Occipital lobe (tissue), 3 donors: ENCODE measurements at places on chromosomes 16 and 17. TPM values are rescaled to one million over a fixed set of nuclear protein-coding genes. Genes with fewer than 3 reads are reported as not detected.

GRCh38 chr17:19558946-19559345 is 25.3 kb downstream of the SLC47A1 start:
- no peak for DNase-seq

Gene MT1F
- 2.5 TPM for total RNA-seq

GRCh38 chr17:549177-550040 is 165.2 kb downstream of the VPS53 start:
- DNase-seq: no peak

DNA sequence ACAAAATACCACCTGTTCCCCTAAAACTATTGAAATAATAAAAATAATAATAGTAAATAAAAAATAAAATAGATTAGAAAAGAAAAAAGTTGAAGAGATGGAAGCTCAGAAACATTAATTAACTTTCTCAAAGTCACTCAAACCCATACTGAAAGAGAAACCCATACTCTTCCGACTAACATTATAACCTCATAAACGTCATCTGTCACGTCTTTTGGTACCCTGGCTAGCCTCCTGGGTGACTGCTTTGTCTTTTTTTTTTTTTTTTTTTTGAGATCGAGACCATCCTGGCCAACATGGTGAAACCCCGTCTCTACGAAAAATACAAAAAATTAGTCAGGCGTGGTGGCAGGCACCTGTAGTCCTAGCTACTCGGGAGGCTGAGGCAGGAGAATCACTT is 7.6 kb downstream of the SLFN12L start:
- no peak for DNase-seq

Gene CACNG1
- total RNA-seq: 0.47 TPM

GRCh38 chr16:15949210-15950160 is at the start of gene ABCC1:
Gene ABCC1, plus strand, starts transcription at chr16:15949616. Its CDS starts 136 bp downstream, at chr16:15949752.
- peak; percentile 3 for DNase-seq

- DNase-seq: no peak
Measured at GRCh38 chr17:7460850-7461660, 16.2 kb downstream of the CHRNB1 start.

- no peak for DNase-seq
Measured at GRCh38 chr16:87206646-87207451, 110.3 kb downstream of the C16orf95 start.

Gene DPEP2NB
- not detected for total RNA-seq

Gene TEX19
- not detected for total RNA-seq
